ENCODE measurements at places on chromosomes 16 and 17. TPM values are rescaled to one million over a fixed set of nuclear protein-coding genes. Genes with fewer than 3 reads are reported as not detected.

GRCh38 chr16:79392081-79392480 is 208.5 kb downstream of the MAF start:
- no peak for DNase-seq

DNA sequence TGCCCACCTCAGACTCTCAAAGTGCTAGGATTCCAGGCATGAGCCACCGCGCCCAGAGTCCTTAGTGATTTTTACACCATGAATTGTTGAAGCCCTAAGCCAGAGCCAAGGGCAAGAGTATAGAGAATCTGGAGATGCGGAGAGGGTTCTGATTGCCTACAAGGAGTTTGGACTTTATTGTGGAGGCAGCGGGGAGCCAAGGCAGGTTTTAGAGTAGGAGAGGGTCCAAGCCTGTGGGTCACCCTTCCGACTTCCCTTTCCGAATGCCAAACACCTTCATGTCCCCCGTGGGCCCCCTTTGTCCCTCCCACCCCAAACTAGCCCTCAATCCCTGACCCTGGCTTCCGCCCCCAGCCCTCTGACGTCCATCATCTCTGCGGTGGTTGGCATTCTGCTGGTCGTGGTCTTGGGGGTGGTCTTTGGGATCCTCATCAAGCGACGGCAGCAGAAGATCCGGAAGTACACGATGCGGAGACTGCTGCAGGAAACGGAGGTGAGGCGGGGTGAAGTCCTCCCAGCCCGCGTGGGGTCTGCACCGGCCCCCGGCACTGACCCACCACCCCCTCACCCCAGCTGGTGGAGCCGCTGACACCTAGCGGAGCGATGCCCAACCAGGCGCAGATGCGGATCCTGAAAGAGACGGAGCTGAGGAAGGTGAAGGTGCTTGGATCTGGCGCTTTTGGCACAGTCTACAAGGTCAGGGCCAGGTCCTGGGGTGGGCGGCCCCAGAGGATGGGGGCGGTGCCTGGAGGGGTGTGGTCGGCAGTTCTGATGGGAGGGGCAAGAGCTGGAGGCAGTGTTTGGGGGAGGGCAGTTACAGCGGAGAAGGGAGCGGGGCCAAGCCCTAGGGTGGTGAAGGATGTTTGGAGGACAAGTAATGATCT is 7.1 kb downstream of the MIEN1 start:
- no peak for DNase-seq

The NXPH3 gene
- total RNA-seq: 0.29 TPM

The PRSS27 gene
- total RNA-seq: 2.1 TPM

DNA sequence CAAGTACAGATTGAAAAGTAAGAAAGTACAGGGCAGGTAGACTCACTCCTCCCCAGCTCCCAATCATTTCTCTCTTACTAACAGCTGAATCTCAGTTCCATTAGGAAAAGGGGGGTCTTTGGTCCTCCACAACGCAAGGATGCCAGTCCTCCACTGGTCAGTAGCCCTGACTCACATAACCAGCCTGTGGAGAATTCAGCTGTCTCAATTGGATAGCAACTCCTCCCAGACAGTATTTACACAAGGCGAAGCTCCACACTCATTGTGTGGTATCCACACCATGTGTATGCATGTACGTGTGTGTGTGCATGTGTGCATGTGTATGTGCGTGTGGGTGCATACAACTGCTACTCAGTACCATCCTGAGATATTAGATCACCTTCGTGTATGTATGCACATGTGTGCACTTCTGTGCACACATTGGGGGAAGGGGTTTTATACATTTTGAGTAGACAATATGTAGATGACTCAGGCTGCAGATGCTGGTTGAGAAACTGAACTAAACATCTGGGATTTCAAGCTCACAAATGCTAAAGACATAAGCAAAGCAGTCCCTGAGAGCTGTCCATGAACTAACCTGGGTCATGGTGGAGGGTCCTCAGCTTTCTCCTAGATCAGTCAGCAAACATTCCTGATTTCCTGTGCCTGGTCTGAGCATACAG is 240.1 kb downstream of the SLC39A11 start:
- no peak for DNase-seq

DNA sequence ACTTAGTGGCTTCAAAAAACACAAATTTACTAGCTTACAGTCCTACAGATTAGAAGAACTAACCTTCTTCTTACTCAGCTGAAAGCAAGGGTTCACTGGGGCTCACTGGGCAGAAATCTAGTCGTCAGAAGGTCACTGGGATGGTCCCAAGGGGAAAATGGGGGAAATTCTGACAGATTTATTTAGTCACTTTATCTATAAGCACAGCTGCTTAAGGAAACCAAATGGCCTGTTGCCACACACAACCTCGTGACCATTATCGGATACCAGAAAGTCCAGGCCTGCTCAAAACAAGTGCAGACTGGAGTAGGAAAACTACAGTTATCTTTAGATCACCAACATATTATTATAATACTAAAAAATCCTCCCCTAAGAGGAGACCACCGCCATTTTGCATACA is 374.6 kb upstream of the ASIC2 start:
- no peak for DNase-seq

The OR2C1 gene
- total RNA-seq: not detected

DNA sequence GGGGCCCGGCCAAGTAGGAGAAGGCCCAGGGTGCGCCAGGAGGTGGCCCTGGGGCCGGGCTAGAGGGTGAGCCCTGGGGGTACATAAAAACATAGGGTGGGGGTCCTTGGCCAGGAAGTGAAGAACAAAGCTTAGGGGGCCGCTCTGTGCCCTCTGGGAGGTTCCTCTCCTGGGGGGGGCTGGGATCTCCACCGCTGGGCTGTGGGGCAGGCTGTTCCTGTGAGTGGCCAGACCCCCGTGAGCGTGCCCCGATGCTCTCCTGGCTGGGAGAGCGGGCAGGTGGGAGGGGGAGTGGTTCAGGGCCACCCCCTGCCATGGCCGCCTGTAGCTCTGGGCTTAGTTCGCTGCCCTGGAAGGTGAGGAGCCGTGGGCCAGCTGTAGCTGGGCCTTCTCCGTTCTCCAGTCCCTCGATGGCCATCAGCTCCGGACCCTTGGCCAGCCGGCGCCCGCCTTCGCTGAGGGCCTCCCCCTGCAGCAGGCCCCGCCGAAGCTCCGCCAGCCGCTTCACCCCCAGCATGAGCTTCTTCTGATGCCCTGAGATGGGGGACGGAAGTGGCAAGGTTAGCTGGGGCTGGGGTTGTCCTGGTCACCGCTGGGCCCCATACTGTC is 12.5 kb downstream of the CASKIN2 start:
- no peak for DNase-seq

- DNase-seq: no peak
These were observed 2.8 kb downstream of the EMP2 start for GRCh38 chr16:10577305-10578202.

The UNK gene
- 15.8 TPM for total RNA-seq

- DNase-seq: peak; percentile 81
These were observed 4.5 kb downstream of the TRPV2 start for GRCh38 chr17:16419929-16420271.

GRCh38 chr17:33858682-33859081 is 396.4 kb upstream of the CCL2 start:
- DNase-seq: no peak

- no peak for DNase-seq
These were observed 190.2 kb downstream of the PRKCA start for GRCh38 chr17:66492561-66493005.

GRCh38 chr16:53509906-53510703 is 7.1 kb upstream of the AKTIP start:
- DNase-seq: peak; percentile 39

DNA sequence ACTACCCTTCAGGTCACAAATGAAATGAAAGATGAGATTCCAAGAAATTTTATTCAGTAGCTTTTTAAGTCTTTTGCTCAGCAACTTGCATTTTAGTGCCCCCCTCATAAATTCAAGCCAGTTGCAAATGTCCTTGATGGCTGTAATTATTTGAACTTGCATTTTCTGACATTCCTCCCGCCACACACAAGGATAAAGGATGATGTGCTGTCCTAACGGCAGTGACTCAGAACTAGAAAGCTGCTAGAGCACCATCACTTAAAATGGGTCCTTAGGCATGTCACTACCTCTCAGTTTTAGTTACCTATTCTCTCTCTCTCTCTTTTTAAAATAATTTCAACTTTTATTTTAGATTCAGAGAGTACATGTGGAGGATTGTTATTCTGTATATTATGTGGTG is 306.7 kb downstream of the CNTNAP4 start:
- DNase-seq: no peak

The IGFALS gene
- total RNA-seq: not detected

- DNase-seq: no peak
These were observed 4.4 kb downstream of the CRLF3 start for GRCh38 chr17:30819971-30820705.

DNA sequence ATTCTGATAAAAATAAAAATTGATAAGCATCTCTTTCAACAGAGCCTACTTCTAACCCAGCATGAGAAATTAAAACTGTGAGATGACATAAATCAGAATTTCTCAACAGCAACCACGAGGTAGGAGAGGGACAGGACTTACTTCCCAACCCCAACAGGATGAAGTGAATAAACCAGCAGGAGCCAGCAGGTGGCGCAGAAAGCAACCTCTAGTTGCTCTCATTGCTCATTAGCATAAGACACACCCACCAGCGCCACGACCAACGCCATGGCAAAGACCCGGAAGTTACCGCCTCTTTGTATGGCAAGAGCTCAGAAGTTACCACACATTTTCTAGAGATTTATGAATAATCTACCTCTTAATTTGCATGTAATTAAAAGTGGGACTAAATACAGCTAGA is 189.4 kb upstream of the CDH8 start:
- DNase-seq: peak; percentile 80

GRCh38 chr16:88381820-88382451 is 823 bp upstream of the ZNF469 start:
- DNase-seq: no peak

DNA sequence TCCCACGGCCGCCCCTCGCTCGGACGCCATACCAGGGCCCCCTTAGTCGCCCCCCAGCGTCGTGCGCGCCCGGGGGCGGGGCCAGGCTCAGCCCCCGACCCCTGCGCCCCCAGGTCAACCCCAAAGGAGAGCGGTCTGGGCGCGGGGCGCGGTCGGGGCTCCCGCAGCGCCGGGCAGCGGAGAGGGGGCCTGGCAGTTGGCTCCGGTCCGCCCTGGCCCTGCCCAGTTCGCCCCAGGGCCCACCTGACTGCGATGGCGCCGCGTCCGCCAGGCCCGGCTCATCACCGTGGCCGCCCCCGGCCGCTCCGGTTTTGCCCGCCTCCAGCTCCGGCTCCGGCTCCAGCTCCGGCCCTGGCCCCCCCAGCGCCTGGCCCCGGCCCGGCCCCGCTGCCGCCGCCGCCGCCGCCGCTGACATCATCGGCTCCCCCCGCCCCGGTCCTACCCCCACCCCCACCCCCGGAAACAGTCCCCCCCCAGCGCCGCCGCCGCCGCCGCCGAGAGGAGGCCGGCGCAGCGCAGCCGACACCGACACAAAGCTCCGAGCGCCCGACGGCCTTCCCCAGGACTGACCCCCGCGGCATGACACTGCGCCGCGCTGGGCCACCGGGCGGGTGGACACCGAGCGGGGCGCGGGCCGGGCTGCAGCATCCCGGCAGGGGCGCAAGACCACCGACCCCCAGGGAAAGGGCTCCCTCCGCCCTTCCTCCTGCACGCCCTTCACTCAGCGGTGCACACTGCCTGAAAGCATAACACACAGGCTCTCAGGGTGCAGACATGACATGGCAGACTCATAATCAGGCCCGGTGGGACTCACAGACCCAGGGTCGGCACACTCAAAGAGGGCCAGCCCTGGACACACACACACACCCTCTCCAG is at the start of gene ZBTB4:
ZBTB4 (minus strand) TSS at position 419 of the 876 bp plus-strand sequence. CDS start 12,830 bp downstream, outside the sequence.
- no peak for DNase-seq

The SYT17 gene
- not detected for total RNA-seq

DNA sequence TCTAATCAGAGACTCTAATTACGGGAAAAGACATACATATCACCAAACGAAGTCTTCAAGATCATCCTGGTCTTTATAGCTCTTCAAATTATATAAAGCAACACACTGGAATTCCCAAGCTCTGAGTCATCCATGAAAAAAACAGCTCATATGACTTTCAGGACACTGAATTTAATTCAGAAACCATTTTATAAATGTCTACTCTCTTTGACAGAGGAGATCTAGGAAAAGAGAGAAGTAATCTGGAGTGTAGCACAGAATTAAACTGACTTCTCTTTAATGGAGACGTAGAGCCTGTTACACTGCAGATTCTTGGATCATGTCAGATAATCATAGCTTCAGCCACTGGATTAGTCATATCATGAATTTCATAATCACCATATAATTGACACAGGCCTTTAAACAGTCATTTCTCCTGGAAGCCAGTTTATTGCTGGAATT is 86.8 kb upstream of the WSB1 start:
- DNase-seq: peak; percentile 70

- DNase-seq: no peak
These were observed 86.7 kb downstream of the ZFHX3 start for GRCh38 chr16:72961115-72961832.

GRCh38 chr17:70658840-70659239 is 489.5 kb downstream of the KCNJ2 start:
- DNase-seq: no peak

The SLC5A10 gene
- total RNA-seq: not detected

The MYH8 gene
- total RNA-seq: not detected

DNA sequence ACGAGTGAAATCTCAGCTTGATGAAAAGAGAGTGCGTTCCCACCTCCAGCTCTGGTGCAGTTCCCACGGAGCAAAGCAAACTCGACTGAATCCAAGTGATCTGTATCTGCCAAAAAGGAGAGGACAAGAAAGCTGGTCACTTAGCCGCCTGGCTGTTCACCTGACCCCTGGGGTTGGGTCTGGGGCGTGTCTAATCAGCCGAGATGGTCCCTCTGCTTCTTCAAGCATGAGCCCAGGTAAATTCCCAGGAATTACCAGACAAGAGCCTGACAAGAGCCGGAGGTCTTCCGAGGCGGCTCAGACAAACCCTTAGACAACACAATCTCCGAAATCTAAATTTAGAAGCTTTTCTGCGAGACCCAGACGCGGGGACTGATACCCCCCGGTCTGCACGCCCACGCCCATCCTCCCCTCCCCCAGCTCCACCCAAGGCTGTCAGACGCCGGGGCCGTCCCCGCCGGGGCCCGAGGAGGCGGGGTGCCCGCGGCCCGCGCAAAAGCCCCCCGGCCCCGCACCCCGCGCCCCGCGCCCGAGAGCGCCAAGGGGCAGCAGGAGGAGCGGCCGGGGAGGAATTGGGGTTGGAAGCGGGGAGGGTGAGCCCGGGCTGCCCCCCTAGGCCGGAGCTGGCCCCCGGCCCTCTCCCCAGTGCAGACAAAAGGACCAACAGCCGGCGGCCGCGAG is 674 bp downstream of the ZNF821 start:
- DNase-seq: peak; percentile 23

GRCh38 chr16:89048090-89048725 is 45.4 kb upstream of the ACSF3 start:
- no peak for DNase-seq

The KRTAP4-8 gene
- not detected for total RNA-seq

The TBC1D3 gene
- total RNA-seq: not detected

The CORO7 gene
- total RNA-seq: 26.0 TPM

Data from mammary epithelial cell (primary cell).